ENCODE measurements at places on chromosomes 12 and 14.

DNA sequence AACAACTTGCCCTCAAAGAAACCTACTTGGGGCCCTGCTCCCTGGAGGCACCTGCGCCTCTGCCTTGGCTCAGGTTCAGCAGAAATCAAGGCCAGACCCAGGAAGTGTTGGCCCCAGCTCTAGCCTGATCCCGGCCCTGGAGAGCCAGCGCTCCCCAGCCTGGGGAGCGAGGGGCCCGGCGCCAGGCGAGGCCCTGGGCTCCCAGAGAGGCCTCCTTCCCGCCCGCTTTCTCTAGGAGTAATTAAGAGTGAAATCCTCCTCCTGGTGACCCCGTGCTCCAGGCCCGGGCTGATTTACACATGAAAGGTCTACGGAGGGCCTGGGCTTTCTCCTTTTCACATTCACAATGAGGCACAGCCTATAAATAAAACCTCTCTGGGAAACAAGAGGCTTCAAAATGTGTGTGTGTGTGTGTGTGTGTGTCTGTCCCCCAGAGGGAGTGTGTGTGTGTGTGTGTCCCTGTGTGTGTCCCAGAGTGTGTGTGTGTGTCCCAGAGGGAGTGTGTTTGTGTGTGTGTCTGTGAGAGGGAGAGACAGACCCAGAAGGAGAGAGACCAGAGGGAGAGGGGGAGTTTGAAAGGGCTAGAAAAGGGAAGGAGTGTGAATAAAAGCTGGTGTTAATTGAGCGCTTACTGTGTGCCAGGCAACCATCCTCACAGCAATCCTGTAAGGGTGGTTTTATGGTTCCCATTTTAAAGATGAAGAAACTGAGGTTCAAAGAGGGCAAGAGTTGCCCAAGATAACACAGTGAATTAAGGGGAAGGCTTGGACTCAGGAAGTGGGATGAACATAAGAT lies 23.8 kb upstream of the COX6A1 start:
- DNase-seq: no peak

GRCh38 chr12:45379261-45379660 lies 163.4 kb downstream of the ANO6 start:
- DNase-seq: no peak

DNA sequence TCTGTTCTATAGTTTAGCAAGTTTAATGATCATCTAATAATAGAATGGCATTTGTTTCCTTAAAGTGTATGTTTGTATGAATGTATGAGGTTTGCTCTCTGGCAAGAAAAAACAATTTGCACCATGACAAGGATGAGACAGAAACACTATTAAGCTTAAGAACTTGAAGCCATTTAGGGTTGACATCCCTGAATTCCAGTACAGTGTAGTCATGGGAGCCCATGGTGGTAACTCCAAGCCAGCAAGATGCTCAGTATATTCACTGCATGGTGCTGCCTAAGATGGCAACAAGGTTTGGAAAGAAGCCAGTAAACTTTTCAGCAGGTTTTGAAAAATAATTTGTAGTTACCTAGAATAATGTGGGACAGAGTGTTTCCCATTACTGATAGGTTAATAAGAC lies 158.6 kb downstream of the PRIMA1 start:
- no peak for DNase-seq

GRCh38 chr12:96752211-96752610 lies 154.8 kb upstream of the NEDD1 start:
- DNase-seq: no peak

Data from stimulated activated CD4-positive, alpha-beta T cell treated with anti-CD3 and anti-CD28 coated beads, Interleukin-1b, Interleukin-23, amount 100 ng/mL, for 48 hours (primary cell).